ENCODE measurements at places on chromosomes 4 and X.

DNA sequence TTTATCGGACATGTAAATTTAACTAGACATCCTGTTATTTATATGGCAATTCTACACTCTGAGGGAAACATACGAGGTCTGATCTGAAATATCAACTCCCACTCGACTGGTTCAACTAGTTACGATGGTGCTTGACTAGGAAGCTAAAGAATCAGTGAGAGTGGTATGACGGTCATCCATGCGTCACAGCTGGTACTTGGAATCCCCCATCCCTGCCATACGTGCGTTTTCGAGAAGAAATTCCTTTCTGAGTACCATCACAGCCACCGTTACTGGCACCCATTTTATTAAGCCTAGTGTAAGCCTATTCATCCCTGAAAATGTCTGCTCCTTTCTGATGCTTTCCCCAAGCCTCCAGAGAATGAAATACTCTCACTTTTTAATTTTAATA, 695 bp upstream of the PIGA start:
- no peak for DNase-seq

DNA sequence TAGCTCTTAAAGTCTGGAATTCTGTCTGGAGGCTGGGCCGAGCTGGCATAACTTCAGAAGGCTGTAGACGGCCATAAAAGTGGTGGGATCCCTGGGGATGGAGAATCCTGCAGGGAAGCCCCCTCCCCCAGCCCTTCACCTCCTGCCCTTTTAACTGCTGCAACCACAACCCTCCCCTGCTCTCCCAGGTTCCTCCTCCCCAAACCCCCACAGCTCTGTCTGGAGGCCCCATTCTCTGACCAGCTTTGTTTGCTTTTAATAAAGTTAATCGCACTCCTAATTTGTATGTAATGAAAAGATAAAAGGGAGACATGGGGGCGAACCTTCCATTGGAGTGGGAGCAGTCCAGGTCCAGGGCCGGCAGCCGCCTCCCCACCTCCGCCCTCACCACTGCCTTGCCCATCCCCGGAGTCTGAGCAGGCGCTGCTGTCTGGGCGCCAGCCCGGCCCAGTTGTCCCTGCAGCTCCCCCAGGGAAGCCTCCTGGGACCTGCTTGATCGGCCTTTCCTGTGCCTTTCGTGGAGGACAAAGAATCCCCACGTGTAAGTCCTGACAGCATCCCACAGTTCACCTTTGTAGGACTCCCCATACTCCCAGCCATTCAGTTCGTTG, 84.3 kb downstream of the PJA1 start:
- DNase-seq = no peak

- DNase-seq = no peak
Observed at GRCh38 chr4:156362581-156362980, 408.9 kb upstream of the CTSO start.

DNA sequence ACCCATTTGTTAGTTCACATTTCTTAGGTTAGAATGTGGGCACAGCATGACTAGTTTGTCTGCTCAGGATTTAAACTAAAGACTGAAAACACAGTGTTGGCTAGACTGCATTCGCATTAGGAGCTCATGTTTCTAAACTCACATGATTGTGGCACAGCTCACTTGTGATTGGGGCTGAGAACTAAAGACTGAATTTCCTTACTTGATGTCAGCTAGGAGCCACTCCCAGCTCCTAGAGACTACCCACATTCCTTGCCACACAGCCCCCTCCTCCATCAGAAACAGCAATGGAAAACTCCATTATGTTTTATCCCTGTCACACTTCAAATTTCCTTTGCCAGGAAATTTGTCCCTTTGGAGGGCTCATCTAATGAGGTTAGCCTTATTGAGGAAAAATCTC, 170.2 kb upstream of the NUDT6 start:
- no peak for DNase-seq

- DNase-seq = no peak
Observed at GRCh38 chrX:102934624-102935023, 2.4 kb upstream of the RAB40AL start.

DNA sequence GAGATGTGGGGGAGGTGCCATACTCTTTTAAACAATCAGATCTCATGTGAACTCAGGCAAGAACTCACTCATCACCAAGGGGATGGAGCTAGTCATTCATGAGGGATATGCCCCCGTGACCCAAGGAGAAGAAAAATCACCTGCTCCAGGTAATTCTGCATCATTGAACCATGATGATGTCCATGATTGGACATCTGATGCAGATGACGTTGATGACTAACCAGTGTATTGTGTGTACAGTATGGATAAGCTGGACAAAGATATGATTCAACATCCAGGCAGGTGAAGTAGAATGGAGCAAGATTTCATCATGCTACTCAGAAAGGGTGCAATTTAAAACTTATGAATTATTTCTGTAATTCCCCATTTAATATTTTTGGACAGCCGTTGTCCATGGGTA, 286.4 kb upstream of the SMIM31 start:
- no peak for DNase-seq

- no peak for DNase-seq
Observed at GRCh38 chr4:25722964-25723363, 67.3 kb downstream of the SLC34A2 start.

- DNase-seq = no peak
Observed at GRCh38 chrX:23656684-23657083, 10.6 kb upstream of the PRDX4 start.

GRCh38 chr4:148069086-148069894, 337.4 kb downstream of the ARHGAP10 start:
- DNase-seq = no peak

DNA sequence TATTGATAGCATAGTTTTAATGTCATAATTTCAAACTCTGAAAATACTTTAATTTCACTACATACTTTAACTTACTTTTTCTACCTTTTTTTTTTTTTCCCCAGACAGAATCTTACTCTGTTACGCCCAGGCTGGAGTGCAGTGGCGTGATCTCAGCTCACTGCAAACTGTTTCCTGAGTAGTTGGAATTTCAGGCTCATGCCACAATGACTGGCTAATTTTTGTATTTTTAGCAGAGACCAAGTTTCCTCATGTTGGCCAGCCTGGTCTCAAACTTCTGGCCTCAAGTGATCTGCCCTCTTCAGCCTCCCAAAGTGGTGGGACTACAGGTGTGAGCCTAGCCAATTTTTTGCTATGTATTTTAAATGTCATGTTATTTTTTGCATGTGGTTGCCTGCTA, 741.6 kb downstream of the TRAM1L1 start:
- DNase-seq = no peak

DNA sequence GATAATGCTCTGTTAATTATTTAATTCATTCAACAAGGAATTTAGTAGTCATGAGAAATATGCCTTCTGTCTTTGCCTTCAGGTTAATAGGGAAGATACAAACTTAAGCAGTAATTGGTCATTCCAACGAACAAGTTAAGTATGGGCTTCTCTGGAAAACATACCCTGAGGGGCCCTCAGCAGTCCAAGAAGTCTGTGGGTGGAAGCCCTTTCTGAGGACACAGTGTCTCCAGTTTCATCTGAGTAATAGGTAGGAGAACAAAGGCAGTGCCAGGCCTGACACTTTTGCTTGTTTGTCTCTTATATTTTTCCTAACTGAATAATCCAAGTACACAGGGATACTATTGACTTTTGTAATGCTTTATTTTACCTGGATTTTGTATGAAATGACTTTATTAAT, 262.5 kb downstream of the FBXW7 start:
- no peak for DNase-seq

DNA sequence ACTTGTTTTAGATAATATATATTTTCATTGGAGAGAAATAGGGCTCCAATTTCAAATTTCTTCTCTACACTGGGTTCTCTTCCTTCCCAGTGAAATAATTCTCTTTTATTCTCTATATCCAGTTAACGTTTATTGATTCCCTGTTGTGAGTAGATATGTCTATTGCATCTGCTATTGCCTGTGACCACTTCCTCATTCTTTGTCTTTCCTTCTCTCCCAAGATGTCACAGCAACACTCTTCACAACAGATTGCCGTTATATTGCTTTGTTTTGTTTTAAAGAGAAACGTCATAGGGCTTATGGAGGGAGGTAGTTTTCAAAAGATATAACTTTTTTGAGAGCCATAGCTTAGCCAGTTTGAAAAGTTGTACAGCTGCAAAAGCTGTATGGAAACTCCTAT, 343.8 kb downstream of the ARHGAP24 start:
- DNase-seq = no peak

DNA sequence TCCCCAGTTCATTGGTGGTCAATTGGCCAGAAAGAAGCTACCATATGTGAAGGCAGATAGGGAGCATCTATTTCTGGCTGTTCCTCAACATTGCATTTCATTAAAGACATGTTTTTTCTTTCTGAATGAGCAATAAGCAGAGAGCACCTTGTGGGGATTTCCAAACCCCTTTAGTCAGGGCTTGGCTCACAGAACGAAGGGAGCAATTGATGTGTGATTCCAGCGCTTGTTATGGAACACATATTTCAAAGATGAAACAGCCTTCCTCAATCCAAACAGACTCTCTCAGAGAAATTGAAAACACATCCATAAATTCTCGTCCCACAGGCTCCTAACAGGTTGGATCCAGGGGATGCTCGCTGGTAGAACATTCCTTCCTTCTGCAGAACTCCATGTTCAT, 84.1 kb downstream of the CLCN4 start:
- DNase-seq = no peak

DNA sequence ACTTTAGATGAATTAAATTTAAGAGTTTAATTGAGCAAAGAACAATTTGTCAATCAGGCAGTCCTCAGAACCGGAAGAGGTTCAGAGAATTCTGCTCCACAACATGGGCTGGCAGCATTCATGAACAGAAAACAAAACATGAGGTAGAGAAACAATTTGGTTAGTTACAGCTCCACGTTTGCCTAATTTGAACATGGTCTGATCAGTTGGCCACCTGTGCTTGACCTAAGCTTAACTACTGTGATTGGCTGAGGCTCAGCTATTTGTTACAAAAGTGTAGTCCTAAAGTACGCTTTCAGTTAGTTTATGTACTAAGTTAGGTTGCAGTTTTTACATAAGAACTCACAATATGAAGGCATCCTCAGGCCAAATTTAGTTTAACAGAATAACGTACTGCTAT, 258.6 kb downstream of the ADAM29 start:
- DNase-seq = no peak

- no peak for DNase-seq
Observed at GRCh38 chr4:167233685-167234315, 494 bp downstream of the SPOCK3 start.

- no peak for DNase-seq
Observed at GRCh38 chrX:132576939-132577338, 88.1 kb upstream of the MBNL3 start.

- no peak for DNase-seq
Observed at GRCh38 chr4:21469438-21470300, 478.9 kb downstream of the KCNIP4 start.

DNA sequence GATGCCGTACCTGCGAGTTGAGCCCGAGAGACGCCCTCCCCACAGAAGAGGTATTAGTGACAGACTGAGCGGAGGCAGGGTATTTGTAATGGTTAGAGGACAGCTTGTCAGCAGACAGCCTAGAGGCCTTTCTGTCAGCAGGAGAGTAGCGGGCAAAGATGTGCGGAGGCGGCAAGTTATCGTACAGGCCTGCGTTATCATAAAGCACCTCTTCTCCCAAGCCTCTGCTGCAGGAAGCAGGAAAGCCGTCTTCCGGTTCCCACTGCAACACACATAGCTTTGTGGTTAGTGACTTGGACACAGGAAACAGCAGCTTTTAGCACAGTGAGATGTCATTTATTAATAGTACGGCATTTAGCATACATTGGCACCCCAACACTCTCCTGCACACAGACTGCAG, 158.3 kb downstream of the AFAP1 start:
- no peak for DNase-seq

DNA sequence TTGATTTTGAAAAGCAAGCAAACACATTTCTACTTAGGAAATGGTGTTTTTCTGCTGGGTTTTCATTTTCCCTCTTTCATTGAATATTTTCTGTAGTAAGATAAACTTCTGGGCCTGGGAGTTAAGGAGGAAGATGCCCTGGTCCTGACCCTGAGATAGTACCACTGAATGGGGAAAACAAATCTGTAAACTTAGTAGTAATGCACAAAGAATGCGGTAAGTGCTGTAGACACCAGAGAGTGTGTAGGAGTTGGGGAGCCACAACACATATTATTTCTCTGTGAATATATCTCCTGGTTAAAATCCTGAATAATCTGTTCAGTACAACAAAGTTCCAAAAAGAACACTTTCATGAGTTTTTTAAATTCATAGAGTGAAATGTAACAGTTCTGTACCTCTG, 178.3 kb downstream of the MAPK10 start:
- DNase-seq = no peak

- no peak for DNase-seq
Observed at GRCh38 chrX:69177511-69178162, 12.4 kb upstream of the PJA1 start.

Data from cortex of kidney (tissue), 1 donor.